Hypothalamus (tissue), 51 donors: ENCODE measurements at places on chromosomes 12 and 14.

GRCh38 chr14:36901861-36902260 is 240.2 kb downstream of the PAX9 start:
- no peak for DNase-seq

DNA sequence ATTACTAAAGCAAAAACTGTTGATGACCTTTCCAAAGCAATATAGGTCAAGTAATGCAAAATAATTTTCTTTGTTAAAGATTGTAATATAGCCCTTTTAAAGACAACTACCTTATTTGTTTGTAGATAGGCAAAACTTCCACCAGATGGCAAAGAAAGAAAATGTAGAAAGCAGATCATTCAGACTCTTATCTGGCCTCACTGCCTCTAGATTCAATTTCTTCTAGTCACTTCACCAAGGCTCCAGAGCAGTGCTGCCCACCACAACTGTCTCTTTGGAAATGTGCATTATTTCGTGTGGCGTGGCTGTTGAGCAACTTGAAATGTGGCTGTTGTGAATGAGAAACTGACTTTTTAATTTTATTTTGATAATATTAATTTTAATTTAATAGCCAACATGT is 127.1 kb downstream of the ITPR2 start:
- no peak for DNase-seq

DNA sequence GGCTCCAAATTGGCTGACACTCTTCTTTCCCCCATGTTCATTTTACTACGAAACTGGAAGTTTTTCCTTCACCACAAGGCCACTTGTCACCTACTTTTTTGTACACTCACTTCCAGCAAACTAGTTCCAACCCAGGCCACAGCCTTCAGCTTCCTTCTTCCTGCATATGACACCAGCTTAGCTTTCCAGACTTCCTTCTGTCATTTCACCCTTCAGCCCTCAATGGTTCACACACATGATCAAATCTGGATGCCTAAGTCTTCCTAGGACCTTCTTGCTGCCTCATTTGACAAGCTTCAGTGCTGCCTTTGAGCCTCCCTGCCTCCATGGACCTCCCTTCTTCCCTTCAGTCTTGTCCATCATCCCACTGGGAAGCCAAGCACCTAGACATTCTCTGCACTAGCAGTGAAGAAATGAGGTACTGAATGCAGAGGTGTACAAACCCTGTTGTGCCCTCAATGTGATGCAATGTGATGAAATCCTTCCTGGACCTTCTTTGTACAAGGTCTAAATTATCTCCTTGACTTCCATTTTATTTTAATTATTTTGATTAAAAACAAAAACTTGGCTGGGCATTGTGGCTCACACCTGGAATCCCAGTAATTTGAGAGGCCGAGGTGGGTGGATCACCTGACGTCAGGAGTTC is 4.3 kb upstream of the REC8 start:
- no peak for DNase-seq

DNA sequence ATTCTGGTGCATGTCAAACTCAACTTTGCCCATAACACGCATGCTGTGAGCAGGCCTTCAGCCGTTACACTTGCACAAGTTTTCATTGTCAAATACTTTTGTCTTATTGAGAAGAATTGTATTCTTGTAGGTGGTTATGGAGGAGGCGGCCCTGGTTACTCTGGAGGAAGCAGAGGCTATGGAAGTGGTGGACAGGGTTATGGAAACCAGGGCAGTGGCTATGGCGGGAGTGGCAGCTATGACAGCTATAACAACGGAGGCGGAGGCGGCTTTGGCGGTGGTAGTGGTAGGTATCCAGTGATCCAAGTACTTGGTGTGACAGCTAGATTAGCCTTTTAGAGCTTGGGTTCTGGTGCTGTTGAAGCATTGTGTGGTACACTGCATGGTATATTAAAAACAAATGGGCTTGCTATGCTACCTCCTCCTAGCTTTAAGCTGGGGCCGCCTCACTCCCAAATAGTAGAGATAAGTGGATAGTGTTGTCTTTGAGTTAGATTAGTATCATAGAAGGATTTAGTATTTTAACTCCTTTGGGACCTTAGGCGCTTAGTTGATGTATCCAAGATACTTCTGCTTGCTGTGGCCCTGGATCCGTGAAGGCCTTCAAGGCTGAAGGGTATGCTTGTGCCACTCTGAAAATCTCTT is 2.5 kb downstream of the HNRNPA1 start:
- DNase-seq: no peak
